ENCODE measurements at places on chromosomes 13 and 19. TPM values are rescaled to one million over a fixed set of nuclear protein-coding genes. Genes with fewer than 3 reads are reported as not detected.

- no peak for DNase-seq
These were observed 39.3 kb downstream of the EFNA2 start for GRCh38 chr19:1324806-1325567.

DNA sequence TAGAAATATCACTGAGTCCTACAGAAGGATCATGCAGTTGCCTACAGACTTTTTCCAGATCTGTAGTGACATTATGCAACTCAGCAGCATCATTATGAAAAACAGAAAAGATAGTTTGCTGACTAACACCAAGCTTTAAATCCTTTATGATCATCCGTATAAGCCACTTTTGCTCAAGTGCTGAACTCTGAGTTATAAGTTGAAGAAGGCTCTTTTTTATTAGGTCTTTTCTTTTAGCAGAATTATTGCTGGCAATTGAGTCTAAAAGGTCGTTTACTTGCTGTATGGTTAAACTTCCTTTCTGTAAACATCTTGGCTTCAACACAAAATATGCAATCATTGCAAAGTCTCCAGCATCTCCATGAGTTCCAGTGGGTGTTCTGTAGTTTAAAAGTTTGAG lies 4.8 kb downstream of the LIG4 start:
- DNase-seq, result no peak

Gene C3
- 11,297 TPM for total RNA-seq

DNA sequence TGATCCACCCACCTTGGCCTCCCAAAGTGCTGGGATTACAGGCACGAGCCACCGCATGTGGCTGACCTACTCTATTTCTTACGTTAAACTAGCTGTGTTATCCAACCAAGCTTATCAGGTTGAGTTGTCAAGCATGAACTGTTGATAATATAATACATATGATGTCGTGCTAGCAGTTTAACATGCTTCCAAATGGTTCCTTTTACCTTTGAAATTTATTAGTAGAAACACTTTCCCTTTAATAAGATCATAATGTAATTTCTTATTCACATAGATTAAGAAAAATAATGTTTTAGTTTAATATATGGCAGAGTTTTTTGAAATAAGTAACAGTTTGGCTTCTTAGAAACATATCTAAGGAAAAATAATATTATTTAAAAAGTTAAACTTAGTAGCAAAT lies 34.4 kb upstream of the VWA8 start:
- no peak for DNase-seq

- DNase-seq, result no peak
These were observed 4.4 kb downstream of the ZNF473 start for GRCh38 chr19:50030225-50030624.

Gene NLRP5
- total RNA-seq, result not detected

DNA sequence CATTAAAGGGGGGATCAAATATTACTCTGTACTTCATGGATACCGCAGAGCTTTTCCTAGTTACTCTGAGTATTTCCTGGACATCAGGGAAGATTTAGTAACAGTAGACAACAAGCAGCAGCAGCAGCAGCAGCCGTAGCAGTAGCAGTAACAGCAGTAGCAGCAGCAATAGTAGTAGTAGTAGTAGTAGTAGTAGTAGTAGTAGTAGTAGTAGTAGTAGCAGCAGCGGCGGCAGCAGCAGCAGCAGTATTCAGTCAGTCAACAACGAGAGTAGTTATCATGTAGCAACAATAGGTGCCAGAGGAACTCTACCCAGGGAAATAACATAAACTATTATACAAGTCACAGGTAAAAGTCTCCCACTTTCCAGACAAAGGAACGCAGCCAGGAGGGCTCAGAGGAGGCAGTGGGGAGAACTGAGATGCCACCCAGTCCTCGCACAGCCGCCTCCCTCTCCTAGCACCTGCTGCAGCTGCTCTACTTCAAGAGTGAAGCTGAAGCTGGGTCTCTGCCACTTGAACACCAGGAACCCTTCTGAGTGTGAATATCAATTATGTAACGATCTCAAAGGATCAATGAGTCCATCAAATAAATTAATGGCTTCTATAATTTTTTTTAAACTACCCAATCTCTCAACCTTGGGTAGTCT lies 1.3 kb upstream of the DOCK9 start:
- no peak for DNase-seq

GRCh38 chr13:60178327-60178726 lies 14.6 kb upstream of the DIAPH3 start:
- DNase-seq, result no peak

- no peak for DNase-seq
These were observed 2581.8 kb downstream of the PCDH9 start for GRCh38 chr13:64648293-64648692.

- DNase-seq, result no peak
These were observed 1209.7 kb upstream of the PCDH9 start for GRCh38 chr13:68439817-68440216.

Gene DCT
- 0.30 TPM for total RNA-seq

Gene KCNK6
- total RNA-seq, result 1.4 TPM

Gene ACER1
- total RNA-seq, result 0.88 TPM

Gene PSG1
- not detected for total RNA-seq

DNA sequence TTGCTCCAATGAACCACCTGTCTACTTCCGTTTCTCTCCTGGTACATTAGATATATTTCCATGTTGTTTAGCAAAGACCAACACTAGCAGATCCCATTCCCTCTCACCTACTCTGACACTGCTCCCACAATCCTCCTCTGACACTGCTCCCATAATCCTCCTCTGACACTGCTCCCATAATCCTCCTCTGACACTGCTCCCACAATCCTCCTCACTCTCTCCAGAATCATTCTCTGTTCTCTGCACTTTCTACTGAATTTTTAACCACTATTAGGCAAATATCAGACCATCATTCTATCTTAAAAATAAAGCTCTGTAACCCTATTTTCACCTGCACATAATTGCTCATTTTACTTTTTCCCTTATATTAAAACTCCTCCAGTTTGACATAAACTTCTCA lies 578.5 kb upstream of the PCDH20 start:
- no peak for DNase-seq

- no peak for DNase-seq
These were observed 14.1 kb downstream of the RFX1 start for GRCh38 chr19:13992025-13992424.

Gene ZNF439
- total RNA-seq, result 0.60 TPM

Gene C19orf33
- 0.40 TPM for total RNA-seq

DNA sequence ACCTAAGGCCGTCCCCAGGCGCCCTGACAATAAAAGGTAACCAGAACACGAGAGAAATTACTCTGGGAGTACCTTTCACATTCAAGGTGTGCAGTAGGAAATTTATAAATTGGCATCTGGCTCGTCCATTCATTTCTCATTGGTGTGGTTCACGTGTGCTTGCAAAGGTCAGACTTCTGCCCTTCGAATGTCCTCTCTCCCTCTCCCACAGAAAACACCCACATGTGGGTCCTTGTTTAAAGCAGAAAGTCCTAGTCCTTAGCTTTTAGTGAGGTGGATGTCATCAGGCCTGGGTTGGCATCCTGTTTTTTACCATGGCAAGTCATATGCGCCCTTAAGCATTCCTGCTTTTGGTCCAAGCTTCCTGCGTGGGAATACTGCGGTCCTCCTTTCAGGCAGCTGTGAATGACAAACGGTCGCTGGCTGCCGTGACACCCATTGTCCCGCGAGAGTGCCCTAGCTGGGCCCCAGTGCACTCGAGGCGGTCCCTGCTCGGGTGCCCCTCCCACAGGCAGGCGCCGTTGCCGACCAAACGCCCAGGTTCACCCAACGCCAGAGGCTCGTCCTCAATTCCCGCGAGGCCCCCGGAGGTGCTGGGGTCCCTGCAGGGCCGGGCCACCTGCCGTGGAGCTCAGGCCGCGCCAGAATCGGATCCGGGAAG lies at the start of gene NUDT19:
NUDT19 (plus strand) TSS at position 531 of the 661 bp plus-strand sequence. CDS start 140 bp downstream, outside the sequence.
- DNase-seq, result peak; percentile 90

Gene PRX
- 0.70 TPM for total RNA-seq

GRCh38 chr19:33613620-33614000 lies 8.1 kb upstream of the CHST8 start:
- DNase-seq, result no peak

DNA sequence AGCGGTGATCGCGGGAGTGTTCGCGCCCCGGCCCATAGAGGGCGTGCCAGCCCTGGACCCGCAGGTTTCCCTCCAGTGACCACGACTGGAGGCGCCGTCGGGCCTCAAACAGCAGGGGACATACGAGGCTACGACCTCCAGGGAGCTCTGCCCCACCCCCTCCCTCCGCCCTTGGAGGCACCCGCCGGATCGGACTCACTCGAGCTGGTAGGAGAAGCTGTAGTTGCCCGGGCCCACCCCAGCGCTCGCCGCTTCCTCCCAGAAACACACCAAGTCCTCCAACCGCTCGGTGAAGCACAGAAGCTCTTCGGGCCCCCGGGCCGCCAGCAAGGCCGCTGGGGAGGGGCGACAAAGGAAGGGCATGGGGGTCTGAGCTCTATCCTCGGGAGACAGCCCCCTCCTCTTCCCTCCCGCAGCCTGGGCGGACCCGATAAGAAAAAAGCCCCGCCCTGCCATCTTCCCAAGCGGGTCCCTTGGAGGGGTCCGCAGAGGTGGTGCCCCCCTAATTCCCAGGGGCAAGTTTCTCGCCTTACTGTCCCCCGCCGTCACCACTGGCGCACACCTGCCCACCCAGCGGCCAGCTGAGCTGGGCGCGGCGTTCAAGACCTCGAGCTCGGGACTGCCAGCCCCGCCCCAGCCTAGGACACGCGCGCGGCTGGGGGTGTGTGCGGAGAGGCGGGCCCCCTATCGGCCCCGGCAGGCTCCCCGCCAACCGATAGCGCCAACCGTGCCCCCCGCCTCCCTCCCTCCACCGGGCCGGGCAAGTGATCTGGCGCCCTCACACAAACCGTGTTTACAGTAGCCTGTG lies 1.0 kb downstream of the EPOR start:
- DNase-seq, result peak; percentile 67

- DNase-seq, result no peak
These were observed 522.6 kb downstream of the RFC3 start for GRCh38 chr13:34340534-34340933.

Gene PCID2
- total RNA-seq, result 14.9 TPM

Gene LACC1
- total RNA-seq, result 3.7 TPM

GRCh38 chr19:6264803-6265202 lies 15.0 kb downstream of the MLLT1 start:
- no peak for DNase-seq

DNA sequence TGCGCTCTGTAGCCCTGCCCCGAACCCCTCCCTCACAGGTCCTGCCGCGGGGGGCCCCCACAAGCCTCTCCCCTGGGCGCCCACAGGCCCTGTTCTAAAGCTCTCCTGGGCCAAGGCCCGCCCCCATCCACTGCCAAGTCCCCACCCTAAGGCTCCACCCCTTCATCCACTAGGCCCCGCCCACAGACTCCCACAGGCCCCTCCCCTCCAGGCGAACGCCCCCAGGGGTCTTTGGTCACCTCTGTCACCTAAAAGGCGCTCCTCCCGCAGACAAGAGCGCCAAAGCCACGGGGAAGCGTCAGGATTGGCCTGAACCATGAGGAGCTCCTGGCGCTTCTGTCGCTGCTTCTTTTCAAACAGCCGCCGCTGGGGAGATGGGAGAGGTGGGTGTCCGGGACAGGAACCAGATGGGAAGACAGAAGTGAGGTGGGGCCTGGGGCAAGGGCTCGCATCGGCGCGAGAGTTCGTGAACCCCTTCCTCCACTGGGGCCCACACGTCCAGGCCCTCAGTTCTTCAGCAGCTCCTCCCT lies 2.3 kb downstream of the TULP2 start:
- DNase-seq, result no peak

Gene PTPRS
- total RNA-seq, result 7.3 TPM

Gene FBXO17
- total RNA-seq, result 64.3 TPM

DNA sequence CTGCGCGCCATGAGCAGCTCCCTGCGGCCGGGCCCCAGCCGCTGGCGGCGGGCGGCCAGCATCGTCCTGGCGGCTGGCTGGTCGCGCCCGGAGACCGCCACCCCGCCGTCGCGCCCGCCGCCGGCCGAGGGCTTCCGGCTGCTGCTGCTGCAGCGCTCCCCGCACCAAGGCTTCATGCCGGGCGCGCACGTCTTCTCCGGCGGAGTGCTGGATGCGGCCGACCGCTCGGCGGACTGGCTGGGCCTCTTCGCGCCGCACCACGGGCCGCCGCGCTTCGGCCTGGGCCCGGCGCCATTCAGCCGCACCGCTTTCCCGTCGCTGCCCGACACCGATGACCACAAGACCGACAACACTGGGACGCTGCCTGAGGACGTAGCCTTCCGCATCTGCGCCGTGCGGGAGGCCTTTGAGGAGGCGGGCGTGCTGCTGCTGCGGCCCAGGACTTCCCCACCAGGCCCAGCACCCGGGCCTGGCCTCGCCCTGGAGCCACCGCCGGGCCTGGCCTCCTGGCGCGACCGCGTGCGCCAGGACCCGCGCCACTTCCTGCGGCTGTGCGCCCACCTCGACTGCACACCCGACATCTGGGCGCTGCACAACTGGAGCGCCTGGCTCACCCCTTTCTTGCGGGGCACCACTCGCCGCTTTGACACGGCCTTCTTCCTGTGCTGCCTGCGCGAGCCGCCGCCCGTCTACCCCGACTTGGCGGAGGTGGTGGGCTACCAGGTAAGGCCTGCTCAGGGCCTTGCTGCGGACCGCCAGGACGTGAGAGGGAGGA lies 518 bp downstream of the NUDT19 start:
- peak; percentile 70 for DNase-seq

GRCh38 chr19:19461671-19462622 lies 53.4 kb downstream of the TSSK6 start:
- DNase-seq, result no peak

DNA sequence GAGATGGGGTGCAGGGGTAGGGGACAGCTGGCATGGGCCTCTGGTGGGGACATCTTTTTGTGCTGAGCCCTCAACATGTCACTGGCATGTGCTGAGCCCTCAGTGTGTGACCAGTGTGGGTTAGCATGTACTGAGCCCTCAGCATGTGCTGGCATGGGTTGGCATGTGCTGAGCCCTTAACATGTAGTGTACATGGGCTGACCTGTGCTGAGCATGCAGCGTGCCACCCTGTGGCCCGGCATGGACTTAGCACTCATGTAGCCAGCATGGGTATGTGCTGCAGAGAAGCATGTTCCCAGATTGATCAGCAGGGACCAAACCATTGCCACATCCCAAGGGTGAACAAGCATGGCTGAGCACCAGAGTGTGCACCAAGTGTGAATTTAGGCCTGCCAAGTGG lies 11.5 kb downstream of the HIPK4 start:
- no peak for DNase-seq

Gene KLK15
- not detected for total RNA-seq

DNA sequence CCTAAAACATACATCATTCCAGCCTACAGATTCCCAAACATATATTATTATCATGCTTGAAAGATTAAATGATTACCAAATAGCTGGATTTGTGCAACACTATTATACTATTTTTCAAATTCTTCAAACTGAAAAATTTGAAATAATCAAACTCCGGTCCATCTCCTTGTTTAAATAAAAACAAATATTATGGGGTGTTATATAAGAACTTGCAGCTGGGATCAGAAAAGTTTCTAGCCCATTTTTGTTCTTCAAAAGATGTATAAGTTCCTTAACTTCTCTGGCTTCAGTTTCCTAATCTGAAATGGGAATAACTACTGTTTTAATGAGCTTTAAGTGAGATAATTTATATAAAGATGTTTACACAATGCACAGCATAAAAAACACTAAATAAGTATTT lies 422.9 kb downstream of the PCDH9 start:
- DNase-seq, result no peak

- no peak for DNase-seq
These were observed at the start of gene PRX for GRCh38 chr19:40413291-40413845. Gene PRX, minus strand, starts transcription at chr19:40413378. Its CDS starts 5,446 bp downstream, at chr19:40407932.

Gene LGI4
- total RNA-seq, result 1.9 TPM

- DNase-seq, result no peak
These were observed 11.4 kb downstream of the EPHX3 start for GRCh38 chr19:15220833-15221232.

- no peak for DNase-seq
These were observed 1374.8 kb downstream of the PCDH9 start for GRCh38 chr13:65855242-65855805.

GRCh38 chr19:2475018-2475701 lies 767 bp upstream of the GADD45B start:
- peak; percentile 78 for DNase-seq

Gene LILRA2
- total RNA-seq, result 1.6 TPM

Gene UQCRFS1
- 26.9 TPM for total RNA-seq

All from left lobe of liver (tissue), 2 donors.